Articular chondrocyte of knee joint (primary cell): ENCODE measurements at places on chromosomes 6 and 20. TPM values are rescaled to one million over a fixed set of nuclear protein-coding genes. Genes with fewer than 3 reads are reported as not detected.

Gene NRSN1
- total RNA-seq: not detected in 2 replicates

Gene CDH4
- not detected in 2 replicates for total RNA-seq

Gene CHRNA4
- total RNA-seq: not detected in 2 replicates

Gene PSORS1C2
- total RNA-seq: not detected in 2 replicates

Gene ZC3H12D
- total RNA-seq: 0.65 and 1.3 TPM in 2 replicates

Gene GRM1
- 0.22 and 0.26 TPM in 2 replicates for total RNA-seq

Gene PNLDC1
- total RNA-seq: 0.26 and 0.65 TPM in 2 replicates

Gene ADGRB3
- total RNA-seq: 0.11 and 0.13 TPM in 2 replicates

Gene PPP1R10
- total RNA-seq: 43.3 and 56.8 TPM in 2 replicates

Gene DSP
- 1.3 and 4.6 TPM in 2 replicates for total RNA-seq

Gene ITPR3
- total RNA-seq: 68.0 and 88.5 TPM in 2 replicates

Gene MSH5
- total RNA-seq: 10.7 and 12.3 TPM in 2 replicates

Gene HLA-DPA1
- total RNA-seq: 7.6 and 11.9 TPM in 2 replicates

Gene EYA4
- total RNA-seq: 0.26 and 0.32 TPM in 2 replicates

Gene SPEF1
- total RNA-seq: 0.22 TPM in 1 of 2 replicates, not detected in the other
